ENCODE measurements at places on chromosomes 11 and 22.

GRCh38 chr22:44894782-44895181 is 115.0 kb downstream of the PHF21B start:
- no peak for DNase-seq

- DNase-seq = no peak
Measured at GRCh38 chr22:48579043-48579927, 1248.4 kb downstream of the BRD1 start.

DNA sequence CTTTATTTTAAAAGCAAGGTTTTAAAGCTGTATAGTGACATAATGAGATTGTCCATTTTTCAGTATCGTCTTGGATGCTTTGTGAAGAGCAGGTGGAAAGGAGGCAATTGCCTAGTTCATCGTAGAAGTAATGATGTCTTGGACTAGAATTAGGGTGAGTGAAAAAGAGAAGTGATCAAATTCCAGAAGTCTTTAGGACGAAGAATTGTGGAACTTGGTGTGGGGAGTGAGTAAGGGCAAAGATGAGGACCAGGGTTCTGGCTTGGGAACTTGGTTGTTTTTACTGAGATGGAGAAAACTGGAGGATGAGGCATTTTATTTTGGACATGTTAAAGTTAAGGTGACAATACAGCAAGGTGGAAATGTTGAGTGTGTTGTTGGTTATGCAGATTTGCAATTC is 1.2 kb downstream of the ILK start:
- no peak for DNase-seq

DNA sequence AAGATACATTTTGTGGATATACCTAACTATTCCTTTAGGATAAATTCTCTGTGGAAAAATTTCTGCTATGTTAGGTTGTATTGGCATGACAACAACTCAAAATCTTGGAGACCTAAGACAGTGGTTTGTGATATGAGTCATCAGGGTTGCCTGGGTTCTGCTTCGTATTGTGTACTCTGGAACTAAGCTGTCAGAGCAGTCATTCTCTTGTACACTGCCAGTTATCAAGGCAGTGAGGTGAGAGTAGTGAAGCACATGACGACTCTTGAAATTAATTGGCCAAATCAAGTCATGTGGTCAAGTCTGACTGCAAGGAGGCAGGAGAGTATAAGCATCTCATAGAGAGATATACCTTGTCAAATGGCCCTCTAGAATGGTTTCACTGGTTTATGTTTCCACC is 104.4 kb downstream of the FANCF start:
- DNase-seq = no peak

GRCh38 chr11:121461843-121462242 is 9.1 kb upstream of the SORL1-AS1 start:
- DNase-seq = no peak

GRCh38 chr11:44886790-44887140 is 63.9 kb downstream of the TP53I11 start:
- DNase-seq = no peak

DNA sequence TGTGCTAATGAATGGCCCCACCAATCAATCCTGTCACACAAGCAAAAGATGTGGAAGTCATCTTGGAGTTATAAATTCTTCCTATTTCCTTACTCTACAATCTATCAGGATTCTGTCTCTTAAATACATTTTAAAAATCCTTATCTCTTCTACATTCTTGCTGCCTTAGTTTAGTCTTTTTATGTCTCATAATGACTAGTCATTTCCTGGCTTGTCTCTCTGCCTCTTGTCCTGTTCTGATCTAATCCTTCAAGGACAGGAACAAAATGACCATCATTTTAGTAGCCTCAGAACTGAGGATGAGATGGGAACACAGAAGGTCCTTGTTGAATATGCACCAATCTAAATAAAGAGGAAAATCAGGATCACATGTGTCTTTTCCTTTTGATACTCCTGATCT is 56.6 kb upstream of the LIN7C start:
- no peak for DNase-seq

DNA sequence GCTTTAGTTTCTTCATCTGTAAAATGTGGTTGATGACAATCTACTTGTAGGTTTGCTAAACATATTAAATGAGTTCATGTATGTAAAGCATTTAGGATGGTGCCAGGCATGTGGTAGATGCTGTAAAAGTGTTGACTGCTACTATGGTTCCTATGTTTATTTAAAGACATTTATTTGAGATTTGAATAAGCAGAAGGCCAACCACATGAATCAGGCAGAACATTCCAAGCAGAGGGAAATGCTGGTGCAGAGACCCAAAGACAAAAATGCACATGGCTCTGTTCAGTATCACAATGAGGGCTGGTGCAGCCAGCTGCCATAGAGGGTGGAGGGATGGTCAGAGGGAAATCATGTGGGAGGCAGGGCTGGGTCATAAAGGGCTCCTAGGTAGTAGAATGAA is 156.2 kb upstream of the PDGFD start:
- DNase-seq = no peak

DNA sequence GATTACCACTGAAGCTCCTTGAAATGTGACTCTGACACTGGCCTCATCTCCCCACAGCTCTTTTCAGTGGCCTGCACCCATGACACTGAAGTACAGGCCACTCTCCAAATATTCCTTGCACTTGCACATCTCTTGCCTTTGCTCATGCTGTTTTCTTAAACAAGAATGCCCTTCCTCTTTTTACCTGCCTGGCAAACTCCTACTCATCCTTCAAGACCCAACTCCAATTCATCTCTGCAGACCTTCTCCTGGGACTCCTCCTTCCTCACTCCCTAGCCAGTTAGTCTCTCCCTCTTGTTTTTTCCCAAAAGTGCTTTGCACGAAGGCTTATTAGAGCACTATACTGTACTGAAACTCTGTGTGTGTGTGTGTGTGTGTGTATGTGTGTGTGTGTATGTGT is 2.6 kb downstream of the KCNE3 start:
- DNase-seq = no peak

DNA sequence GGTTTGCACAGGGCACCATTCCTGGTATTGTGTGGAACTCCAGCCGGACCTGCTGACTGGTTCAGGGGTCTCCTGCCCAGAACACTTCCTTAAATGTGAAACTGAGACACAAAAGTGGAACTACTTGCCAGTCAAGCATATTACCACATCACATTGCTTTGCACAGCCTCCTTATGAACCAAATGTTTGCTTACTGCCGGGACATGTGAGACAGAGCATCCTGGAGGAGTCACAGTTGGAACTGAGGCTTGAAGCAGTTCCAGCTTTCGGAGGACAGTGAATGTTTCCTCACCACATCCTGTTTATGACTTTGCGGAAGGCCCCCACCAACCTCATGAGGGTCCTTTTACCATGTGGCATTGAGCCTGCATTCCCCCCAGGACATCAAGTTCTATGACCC is 105.8 kb upstream of the ARHGAP42 start:
- no peak for DNase-seq

- DNase-seq = peak; percentile 36
Measured at GRCh38 chr11:6576471-6577373, 26.7 kb downstream of the RRP8 start.

DNA sequence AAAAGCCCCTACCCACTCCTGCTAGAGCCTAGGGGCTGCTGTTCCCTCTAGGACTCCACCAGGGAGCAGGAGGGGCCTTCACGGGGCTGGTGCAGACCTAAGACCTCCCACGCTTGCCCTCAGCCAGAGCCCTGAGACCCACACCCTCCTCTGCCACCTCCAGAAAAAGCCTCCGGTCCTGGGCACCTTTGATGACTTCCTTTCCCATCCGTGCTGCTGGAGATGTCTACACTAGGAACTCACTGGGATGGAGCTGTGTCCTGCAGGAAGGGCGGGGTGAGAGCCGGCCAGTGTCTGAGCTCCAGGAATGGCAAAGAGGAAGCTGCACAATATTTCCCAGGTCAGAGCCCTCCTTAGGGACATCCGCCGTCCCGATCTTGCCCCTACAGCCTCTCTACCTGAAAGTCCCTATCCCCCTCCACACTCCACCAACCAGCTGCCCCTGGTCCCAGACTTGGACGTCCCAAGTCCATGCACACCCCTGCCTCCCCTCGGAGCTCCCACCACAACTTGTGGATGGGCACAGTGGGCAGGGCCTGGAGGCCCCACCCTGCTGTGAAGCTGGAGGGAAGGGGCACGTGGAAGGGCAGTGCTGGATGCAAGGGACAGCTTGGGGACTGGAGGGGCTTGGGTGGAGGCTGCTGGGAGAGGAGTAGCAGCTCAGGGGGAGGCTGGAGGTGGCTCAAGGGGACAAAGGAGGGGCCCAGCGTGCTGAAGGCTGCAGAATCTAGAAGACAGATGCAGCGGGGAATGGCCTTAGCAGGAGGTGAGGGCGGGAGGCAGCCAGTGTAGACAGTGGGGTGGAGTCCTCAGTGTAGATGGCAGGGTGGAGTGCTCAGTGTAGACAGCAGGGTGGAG is 13.5 kb upstream of the LRP5 start:
- DNase-seq = no peak

DNA sequence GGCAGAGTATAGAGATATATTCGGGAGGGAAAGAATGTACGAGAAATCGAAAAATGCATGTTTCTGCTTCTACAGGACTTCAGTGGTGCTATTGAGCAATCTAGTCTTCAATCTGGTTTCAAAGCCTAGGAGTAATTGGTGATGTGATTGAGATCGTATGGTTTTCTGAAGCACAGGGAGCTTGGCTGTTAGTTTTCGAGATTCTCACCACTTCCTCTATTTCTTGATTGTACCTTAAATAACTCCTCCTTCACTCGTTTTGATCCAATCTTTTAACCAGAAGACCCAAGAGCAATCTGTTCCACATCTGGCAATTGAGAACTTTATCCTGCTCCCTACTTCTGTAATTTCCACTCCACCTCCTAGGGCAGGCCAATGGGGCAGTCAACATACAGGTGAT is 518 bp downstream of the CCDC179 start:
- DNase-seq = no peak

DNA sequence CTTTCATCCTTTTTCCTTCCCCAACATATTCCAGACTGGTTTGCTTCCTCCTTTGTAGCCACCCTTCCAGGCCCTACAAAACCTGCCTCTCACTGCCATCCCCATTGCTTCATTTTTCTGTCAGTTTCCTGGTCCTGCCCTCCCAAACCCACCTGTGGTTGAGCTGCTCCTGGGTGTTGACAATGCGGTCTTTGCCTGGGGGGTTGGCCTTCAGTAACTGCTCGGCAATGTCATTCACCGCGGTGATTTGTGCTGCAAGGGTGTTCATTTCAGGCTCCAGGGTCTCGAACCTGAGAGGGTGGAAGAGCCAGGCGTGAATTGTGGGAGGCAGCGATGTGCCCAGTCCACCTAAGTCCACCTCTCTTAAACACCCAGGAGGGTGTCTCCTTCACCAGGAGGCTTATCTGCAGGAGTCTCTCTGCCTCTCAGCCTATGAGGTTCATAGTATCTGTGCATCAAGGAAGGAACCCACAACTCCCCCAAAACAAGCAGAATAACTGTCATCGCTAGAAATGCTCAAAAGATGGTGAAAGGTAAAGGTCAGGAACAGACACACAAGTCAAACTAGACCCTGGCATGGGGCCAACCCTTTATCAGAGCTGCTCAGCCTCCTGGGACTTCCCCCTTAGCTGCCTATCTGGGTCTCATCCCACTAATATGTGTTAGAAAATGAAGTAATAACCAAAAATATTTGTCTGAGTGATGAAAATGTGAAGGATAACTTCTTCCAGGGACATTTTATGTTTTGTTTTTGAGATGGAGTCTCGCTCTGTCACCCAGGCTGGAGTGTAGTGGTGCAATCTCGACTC is 23.9 kb upstream of the RBM4B start:
- DNase-seq = no peak

DNA sequence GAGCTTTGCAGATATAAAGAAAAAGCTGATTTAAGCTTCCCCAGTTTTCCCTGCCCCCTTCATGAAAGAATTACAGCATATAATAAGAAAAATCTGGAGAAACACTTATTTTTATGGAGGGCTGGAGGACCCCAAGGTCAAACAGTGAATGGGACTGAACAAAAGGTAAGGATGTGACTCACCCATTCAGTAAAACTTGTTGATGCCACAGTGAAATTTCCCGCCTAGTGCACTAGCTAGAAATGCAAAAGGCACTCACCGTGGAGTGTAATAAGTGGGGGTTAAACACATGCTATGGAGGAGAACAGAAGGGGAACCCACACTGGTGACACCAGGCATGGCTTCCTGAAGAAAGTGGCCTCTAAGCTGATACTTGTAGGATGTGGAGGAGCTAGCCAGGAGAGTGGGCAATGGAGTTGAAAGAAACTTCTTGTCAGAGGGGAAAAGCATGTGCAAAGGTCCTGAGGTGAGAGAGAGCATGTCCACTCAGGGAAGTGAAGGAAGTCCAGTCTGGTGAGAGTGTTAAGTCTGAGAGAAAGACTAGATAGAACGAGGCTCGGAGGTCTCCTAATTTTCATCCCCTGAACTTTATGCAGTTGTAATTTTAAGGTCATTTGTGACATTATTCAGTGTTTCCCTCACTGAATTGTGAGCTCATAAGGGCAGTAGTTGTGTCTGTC is 77.1 kb downstream of the MIAT start:
- DNase-seq = no peak

DNA sequence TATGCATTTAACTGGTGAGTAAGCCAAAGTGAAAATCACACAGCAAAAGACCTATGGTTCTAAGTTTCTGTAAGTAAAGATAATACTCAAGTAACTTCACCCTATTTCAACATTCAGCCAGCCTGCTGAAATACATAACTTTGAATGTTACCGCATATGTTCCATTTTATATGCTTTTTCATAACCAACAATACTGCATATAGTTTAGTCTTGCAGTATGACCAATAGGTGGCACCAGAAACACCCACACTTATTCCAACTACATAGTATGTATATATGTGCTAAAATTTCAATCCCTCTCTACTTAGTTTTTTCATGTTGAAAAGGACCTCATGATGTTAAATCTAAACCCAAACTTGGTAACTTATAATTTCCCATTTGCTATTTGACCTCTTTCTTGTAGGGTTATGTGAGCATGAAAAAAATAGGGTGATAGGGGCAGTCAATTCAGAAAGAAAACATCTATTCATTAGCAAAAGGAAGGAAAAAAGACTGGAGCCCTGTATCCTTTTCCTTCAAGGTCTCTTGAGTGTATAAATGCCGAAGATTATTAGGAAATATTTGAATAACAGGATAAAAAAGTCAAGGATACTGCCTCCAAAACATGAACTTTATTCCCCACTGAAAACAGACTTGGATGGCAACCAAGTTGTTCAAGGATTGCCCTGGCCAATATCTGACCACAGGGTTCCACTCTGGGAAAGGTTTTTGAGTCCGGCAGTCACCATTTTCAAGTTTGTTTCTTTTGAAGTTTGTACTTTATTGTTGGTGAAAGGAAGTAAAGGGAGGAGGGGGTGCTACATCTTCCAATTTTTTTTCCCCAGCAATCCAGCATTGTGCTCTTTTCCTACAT is 23.8 kb upstream of the FZD4 start:
- DNase-seq = no peak
